ENCODE measurements at places on chromosomes 16 and 17. TPM values are rescaled to one million over a fixed set of nuclear protein-coding genes. Genes with fewer than 3 reads are reported as not detected.

EFNB3 gene
- 4.9 TPM for total RNA-seq

KRT14 gene
- 0.12 TPM for total RNA-seq

CRYBA1 gene
- not detected for total RNA-seq

KRT24 gene
- not detected for total RNA-seq

KRTAP9-4 gene
- total RNA-seq, result not detected

RHBDF2 gene
- total RNA-seq, result 5.3 TPM

PROCA1 gene
- total RNA-seq, result 2.0 TPM

PYY gene
- not detected for total RNA-seq

GH2 gene
- not detected for total RNA-seq

DOC2B gene
- under 0.01 TPM for total RNA-seq

COL1A1 gene
- total RNA-seq, result 5,508 TPM

SULT1A2 gene
- 2.8 TPM for total RNA-seq

SLC52A1 gene
- total RNA-seq, result not detected

JUP gene
- total RNA-seq, result 28.9 TPM

ATP6V0D1 gene
- total RNA-seq, result 70.6 TPM

SOCS1 gene
- total RNA-seq, result 3.2 TPM

BCL7C gene
- 67.8 TPM for total RNA-seq

FOXL1 gene
- 2.3 TPM for total RNA-seq

SLC7A5 gene
- total RNA-seq, result 71.8 TPM

NOD2 gene
- not detected for total RNA-seq

PRSS33 gene
- total RNA-seq, result not detected

MYL4 gene
- total RNA-seq, result not detected

PLA2G10 gene
- total RNA-seq, result not detected

DHRS7C gene
- not detected for total RNA-seq

LPO gene
- not detected for total RNA-seq

KRT9 gene
- not detected for total RNA-seq

C17orf50 gene
- not detected for total RNA-seq

PYDC1 gene
- not detected for total RNA-seq

MEIOB gene
- not detected for total RNA-seq

ZNF174 gene
- total RNA-seq, result 6.6 TPM

TBX21 gene
- total RNA-seq, result not detected

CPHXL2 gene
- total RNA-seq, result not detected
